A549 treated with DMSO at 1 μM for 4 hours (cell line): ENCODE measurements at places on chromosomes 1 and 21. TPM values are rescaled to one million over a fixed set of nuclear protein-coding genes. Genes with fewer than 3 reads are reported as not detected.

The FBLIM1 gene
- total RNA-seq = 19.5 to 24.3 TPM (median 23.4 TPM) in 5 replicates

The TBX19 gene
- 0.59 to 1.0 TPM (median 0.86 TPM) in 5 replicates for total RNA-seq

The IL20 gene
- not detected in 5 replicates for total RNA-seq

The PLA2G5 gene
- not detected in 5 replicates for total RNA-seq
